ENCODE measurements at places on chromosomes 1 and 21. TPM values are rescaled to one million over a fixed set of nuclear protein-coding genes. Genes with fewer than 3 reads are reported as not detected.

GRCh38 chr1:204358605-204359004 lies 1.1 kb downstream of the PLEKHA6 start:
- DNase-seq, result no peak

- DNase-seq, result no peak
Observed at GRCh38 chr1:183197762-183198161, 11.7 kb downstream of the LAMC2 start.

GRCh38 chr21:29224006-29224405 lies 74.7 kb upstream of the BACH1 start:
- no peak for DNase-seq

DNA sequence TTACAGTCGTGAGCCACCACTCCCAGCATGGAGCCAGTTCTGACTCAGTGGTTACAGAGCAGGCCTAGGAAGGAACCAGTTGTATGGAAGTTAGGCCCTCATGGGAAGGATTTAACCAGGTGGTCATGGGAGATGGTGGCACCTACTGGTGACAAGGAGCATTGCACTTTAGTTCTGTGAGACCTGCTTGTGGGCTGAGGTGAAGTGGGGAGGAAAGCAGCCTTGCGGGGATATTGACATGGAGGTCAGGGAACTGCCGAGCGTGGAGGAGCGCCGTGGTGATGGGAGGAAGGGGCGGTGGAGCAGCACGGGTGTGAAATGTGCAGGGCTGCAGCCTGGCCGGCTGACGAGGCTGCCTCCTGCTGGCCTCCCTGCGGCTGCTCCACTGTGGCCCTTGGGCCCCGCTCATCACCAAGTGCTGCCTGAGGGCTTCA lies 100.4 kb downstream of the GALNT2 start:
- DNase-seq, result no peak

DNA sequence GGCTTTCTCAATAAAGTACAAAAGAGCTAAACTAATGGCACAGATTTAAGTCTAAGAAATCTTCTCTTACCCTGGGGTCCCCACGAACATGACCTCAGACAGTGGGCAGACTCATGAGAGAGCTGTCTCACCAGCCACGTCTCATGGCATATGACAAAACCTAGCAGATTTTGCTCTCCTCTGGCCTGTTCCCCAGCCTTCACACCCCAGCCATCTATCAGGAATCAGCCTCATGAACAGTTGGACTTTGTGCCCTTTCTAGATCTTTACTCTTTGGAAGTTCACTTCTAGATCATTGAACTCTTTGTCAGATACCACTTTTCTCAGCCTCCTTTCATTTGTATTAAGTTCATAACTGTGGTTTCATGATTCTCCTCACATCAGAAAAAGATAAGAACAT lies 14.2 kb upstream of the HSD3B1 start:
- DNase-seq, result no peak

GRCh38 chr1:107609808-107610207 lies 355.2 kb downstream of the VAV3 start:
- DNase-seq, result no peak

DNA sequence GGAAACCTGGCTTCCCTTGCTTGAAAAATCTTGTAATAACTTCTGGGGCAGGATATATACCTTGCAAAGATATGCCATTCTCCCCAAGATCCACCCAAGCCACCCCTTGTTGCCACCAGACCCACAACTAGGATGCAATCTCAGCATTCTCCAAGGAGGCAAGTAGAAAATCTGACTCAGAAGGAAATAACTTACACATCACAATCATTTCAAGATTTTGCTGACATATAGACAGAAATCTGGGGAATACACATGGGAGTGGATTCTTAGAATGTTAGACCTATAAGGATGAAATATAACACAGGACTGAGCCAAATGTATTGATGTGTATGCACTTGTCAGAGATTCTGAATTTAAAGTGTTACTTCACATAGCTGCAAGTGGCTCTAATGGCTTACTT lies 14.8 kb upstream of the ZDHHC18 start:
- DNase-seq, result no peak

GRCh38 chr1:99599678-99600175 lies 46.2 kb upstream of the PALMD start:
- no peak for DNase-seq

GRCh38 chr1:183394435-183394834 lies 23.7 kb downstream of the NMNAT2 start:
- no peak for DNase-seq

DNA sequence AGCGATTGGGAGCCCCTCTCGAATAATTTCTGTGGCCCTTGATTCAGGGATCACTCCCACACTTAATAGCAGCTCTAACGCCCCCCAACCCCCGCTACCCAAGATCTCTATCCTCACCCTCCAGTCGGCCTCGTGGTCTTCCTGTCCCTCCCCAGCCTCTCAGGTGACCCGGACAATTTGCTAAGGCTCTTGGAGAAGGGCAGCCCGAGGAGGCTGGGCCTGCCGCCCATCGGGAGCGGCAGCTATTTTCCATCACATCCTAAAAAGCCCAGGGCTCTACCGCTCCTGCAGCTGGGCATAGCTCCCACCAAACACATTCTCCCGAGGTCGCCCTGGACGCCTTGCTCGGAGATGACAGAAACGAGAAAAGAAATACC lies 12.0 kb upstream of the PHLDA3 start:
- no peak for DNase-seq

DNA sequence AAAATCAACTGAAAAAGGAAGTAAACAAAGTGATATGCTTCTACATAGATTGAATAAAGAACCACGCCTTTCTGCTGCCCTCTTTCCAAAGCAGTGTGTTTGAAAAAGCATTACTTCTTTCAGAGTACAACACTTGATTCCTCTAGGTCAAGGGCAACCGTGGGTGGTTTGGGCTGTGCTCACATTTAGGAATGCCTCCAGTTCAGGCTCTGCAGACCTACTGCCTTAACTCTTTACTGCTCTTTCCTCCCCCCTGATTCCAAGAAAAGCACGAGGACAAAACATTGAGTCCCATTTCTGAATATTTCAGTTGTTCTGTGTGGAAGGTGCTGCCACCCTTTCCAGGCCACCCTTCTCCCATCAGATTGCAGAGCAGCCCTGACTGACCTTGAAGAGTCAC lies 45.2 kb downstream of the ADAMTS1 start:
- no peak for DNase-seq

DNA sequence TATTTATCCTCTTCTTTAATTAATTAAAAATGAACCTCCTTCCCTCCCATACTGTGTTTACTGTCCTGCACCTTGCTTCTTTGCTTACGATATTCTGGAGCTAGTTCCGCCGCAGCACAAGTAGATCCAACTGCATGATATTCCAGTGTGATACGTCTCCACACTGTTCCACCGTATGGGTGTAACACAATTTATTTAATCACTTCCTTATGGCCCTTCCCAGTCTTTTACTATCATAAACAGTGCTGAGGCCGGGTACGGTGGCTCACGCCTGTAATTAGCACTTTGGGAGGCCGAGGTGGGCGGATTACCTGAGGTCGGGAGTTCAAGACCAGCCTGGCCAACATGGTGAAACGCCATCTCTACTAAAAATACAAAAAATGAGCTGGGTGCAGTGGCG lies 25.7 kb downstream of the CNST start:
- no peak for DNase-seq

DNA sequence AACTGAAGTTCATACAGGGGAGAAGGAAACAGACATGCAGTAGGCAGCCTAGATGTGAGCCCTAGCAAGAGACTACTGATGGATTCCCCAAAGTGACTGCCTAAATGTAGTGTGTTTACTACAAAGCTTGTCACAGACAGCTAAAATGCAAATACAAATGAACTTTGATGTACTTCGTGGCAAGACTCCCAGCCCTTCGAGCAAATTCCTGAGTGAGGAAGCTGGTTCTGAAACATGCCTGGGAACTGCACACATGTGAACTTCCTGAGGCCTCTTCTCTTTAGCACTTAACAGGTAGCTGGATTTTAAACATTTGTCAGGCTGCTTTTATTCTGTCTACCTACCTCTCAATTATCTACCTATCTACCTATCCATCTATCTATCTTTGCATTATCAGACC lies 6.7 kb upstream of the IRF2BP2 start:
- no peak for DNase-seq

DNA sequence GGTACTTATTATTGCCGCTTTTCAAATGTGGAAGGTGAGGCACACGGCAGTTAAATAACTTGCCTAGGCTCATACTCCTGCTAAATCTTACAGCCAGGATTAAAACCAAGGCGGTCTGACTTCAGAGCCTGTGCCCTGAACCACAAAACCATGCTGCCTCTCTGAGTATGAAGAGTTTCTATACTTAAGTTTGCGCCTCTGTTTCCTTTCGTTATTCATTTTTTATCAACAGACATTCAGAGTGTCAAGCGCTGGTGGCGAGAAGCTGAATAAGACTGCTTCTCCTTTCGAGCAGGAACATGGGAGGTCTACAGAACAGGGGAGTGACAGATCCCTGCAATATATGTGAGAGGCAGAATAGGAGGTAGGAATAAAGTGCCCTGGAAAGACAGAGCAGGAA lies 96.0 kb upstream of the DUSP10 start:
- DNase-seq, result no peak

DNA sequence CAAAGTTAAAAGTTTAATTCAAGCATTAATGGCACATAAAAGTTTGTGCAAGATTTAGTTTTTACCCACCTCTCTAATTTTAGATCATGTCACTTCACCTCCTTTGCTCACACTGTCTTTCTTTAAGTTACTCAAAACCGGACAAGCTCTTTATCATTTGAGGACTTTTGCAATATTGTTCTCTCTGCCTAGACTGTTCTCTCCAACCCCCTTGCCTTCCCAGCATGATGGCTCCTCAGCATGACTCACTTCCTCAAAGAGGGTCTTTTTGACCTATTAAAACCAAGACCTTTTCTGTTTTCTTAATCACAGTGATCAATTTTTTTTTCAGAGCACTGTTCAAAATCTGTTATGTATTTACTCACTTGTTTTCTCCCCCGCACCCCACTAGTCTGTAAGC lies 61.3 kb downstream of the XKR8 start:
- DNase-seq, result no peak

DNA sequence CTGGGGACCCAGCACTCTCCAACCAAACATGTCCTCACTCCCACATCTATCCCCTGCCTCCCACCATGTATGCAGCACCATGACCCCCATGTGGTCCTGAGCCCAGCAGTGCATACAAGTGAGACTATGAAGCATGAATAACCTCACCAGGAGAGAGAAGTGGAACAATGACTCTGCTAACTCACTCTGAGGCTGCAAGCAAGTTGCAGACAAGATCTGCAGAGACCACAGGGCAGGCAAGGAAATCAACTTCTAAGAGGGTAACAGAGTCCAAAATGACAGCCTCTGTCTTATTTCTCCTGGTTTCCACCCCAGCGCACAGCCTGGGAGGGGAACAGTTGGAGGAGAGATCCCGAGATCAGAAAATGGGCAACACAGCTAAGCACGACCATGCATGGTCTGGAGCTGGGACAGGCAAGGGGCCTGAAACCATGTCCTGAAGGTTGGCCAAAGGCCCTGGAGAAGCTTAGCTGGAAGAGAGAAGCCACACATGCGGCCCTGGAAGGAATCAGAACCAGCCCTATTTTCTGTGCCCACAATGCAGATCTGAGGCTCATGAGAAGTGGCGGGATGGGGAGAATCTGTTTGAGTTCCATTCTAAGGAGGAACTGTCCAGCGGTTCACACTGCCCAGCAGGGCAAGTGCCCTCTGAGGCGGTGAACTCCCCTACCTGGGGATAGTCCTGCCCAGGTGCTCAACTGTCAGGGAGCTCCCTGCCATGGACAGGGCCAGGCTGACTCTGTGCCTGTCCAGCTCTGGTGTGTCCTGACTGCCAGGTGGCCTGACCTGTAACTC lies 12.5 kb upstream of the REN start:
- no peak for DNase-seq

GRCh38 chr1:208919371-208919770 lies 664.1 kb upstream of the CAMK1G start:
- no peak for DNase-seq

Gene LEFTY2
- polyA plus RNA-seq, result 0.98 TPM

Gene LCE3D
- not detected for polyA plus RNA-seq

Gene CRYAA
- 0.22 TPM for polyA plus RNA-seq

Gene CNR2
- polyA plus RNA-seq, result 0.08 TPM

Gene TMEM269
- polyA plus RNA-seq, result 1.3 TPM

Gene MPL
- 0.83 TPM for polyA plus RNA-seq

Measured in left kidney (tissue), 8 donors.